ENCODE measurements at places on chromosomes 2 and 18. TPM values are rescaled to one million over a fixed set of nuclear protein-coding genes. Genes with fewer than 3 reads are reported as not detected.

DNA sequence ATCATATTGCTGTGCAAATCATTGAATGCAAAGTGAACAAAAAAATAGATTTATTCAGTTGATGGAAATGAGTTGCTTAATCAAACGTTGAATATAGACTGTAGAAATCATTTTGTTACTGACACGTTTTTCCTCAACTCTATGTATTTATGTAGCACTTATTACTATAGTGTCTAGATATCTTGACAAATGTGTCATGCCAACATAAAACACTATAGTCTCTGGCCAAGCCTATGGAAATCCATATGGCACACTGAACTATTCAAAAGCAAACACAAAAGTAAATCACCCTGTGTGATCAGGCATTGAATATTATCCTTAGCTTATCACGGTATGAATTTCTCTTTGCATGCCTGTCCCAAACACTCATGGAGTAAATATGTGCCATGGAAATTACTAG is 131.3 kb downstream of the ZNF804A start:
- H3K27me3 ChIP-seq = no peaks in the 10 kb centered on the region
- DNase-seq = no peak
- no peaks in the 10 kb centered on the region for H3K36me3 ChIP-seq
- no peak overlapping the region for H3K27ac ChIP-seq
- H3K4me3 ChIP-seq = no peak overlapping the region
- no peaks in the 10 kb centered on the region for H3K4me1 ChIP-seq

DNA sequence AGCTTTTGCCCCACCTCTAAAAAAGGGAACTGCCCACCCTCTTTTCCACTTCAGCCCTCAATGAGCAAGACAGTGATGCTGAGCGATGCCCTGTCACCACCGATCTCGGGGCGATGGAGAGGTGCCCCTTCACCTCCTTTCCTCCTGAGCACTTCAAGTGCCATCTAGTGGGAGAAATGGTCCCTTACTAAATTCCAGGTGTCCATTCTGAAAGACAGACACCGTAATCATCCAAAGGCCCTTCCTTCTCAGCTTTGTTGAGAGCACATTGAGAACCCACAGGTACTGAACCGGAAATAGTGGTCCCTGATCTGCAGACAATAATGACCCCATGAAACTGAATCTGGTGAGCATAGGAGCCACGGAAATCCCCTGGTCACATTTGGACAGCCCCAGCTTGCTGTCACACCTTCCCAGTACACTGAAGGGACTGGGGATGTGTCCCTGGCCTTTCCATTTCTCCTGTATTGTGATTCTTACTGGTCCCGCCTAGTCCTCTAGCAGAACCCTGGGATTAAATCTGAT is 38.5 kb downstream of the KCTD18 start:
- no peaks in the 10 kb centered on the region for H3K27me3 ChIP-seq
- H3K4me3 ChIP-seq = no peak overlapping the region
- H3K27ac ChIP-seq = no peak overlapping the region
- peaks cover 5% of the 10 kb centered on the region for H3K4me1 ChIP-seq
- peaks cover 78% of the 10 kb centered on the region for H3K36me3 ChIP-seq

DNA sequence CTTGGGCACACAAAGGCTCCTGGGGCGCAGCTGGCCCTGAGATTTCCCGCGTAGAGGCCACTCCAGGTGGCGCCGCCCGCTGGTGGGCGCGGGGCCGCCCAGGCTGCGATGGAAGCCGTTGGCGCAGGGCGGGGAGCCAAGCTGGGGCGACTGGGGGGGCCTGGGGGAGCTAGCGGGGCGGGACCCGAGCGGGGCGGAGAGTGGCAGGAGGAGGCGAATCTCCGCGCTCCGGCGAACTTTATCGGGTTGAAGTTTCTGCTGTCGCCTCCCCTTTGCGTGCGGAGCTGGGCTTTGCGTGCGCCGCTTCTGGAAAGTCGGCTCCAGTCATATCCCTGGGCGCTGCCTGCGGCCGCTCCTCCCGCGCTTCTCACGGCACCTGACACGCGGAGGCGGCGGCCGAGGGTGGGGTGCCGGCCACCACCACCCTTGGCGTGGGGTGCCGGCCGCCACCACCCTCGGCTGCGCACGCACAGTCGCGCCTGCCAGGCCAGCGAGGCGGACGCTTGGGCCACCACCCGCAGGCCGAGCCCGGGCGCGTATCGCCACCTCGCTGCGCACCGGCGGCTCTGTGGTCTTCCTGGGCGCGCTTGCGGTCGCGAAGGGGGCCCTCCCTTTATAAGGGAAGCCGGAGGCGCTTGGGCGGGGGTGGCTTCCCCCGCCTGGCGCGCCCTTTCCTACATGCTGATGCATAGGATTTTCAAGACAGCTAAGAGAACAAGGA is 919 bp upstream of the CYP1B1 start:
- no peaks in the 10 kb centered on the region for H3K36me3 ChIP-seq
- peaks cover 41% of the 10 kb centered on the region for H3K4me1 ChIP-seq
- H3K4me3 ChIP-seq = peak overlapping the region; percentile 76

GRCh38 chr2:40554665-40555294 is 102.9 kb upstream of the SLC8A1 start:
- no peak overlapping the region for H3K4me3 ChIP-seq
- no peaks in the 10 kb centered on the region for H3K36me3 ChIP-seq
- H3K27ac ChIP-seq = no peak overlapping the region
- no peaks in the 10 kb centered on the region for H3K27me3 ChIP-seq

- no peak for DNase-seq
- H3K27ac ChIP-seq = no peak overlapping the region
- no peak overlapping the region for H3K4me3 ChIP-seq
- H3K36me3 ChIP-seq = no peaks in the 10 kb centered on the region
- H3K4me1 ChIP-seq = peaks cover 5% of the 10 kb centered on the region
- H3K27me3 ChIP-seq = no peaks in the 10 kb centered on the region
Measured at GRCh38 chr2:11550901-11551568, 17.2 kb downstream of the GREB1 start.

- peak; percentile 39 for DNase-seq
- H3K27me3 ChIP-seq = peaks cover 10% of the 10 kb centered on the region
- H3K4me1 ChIP-seq = peaks cover 12% of the 10 kb centered on the region
- H3K27ac ChIP-seq = no peak overlapping the region
- no peaks in the 10 kb centered on the region for H3K36me3 ChIP-seq
- H3K4me3 ChIP-seq = no peak overlapping the region
Measured at GRCh38 chr2:236976266-236977062, 109.2 kb upstream of the COPS8 start.

DNA sequence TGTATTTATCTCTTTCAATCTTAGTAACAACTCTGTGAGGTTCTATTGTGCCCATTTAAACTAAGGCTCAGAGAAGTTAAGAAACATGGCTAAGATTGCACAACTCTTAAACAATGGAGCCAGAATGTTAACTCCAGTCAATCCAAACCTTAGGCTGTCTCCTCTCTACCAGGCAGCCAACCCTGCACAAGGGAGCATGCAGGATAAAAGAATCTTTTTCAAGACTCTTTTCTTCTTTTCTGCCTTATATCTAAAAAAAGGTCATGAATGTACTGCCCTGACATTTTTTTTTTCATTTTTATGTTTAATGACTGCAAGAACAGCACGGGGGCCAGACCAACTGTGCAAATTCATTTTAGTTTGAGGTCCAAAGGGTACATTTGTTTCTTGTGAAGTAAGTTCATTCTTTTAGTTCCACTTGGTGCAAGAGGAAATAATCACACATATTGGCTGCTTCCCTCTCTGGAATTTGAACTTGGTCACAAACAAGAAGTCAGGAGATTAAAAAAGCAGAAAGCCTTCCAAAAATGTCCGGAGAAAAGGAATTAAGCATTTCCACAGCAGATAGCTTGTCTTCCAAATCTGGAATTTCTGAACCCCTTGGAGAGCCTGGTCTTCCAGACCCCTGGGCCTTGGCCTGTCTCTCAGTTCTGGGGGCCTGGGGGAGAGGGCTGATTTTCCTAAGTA is 96.0 kb upstream of the RIOK3 start:
- H3K4me3 ChIP-seq = peak overlapping the region; percentile 20
- no peaks in the 10 kb centered on the region for H3K27me3 ChIP-seq
- no peak for DNase-seq
- H3K36me3 ChIP-seq = no peaks in the 10 kb centered on the region
- H3K27ac ChIP-seq = peak overlapping the region; percentile 64
- peaks cover 33% of the 10 kb centered on the region for H3K4me1 ChIP-seq

DNA sequence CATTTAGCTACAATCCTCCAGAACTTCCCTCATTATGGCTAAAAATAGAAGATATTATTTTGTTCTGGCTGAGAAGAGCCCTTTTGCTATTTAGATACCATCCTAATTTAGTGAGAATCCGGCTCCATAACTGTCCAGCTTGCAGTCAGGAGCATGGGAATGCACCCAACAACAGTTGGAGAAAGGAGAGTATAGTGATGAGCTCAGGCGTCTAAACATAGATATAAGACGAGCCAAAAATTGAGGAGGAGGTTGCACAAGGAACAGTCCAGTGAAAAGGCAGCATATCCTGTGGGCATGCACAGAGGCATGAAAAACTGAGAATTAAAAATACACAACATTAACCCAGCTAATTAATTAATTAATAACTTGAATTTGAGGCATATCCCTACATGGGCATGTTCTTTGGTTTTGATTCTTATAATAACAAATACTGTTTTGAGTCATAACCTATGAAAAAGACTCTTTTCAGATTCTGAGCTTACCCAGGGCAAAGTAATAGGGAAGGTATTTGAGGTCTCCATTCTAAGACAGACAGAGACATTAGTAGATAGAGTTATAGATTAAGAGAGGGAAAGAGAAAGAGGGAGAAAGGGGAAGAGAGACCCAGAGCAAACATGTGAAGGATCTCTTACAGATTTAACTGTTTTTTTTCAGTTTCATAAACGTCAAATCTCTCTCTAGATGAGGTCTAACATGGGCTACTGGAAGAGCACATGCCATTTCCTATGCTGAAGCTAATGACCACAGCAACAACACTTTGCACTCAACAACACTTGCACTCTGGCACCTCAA is 311.2 kb downstream of the OSR1 start:
- H3K36me3 ChIP-seq = no peaks in the 10 kb centered on the region
- no peaks in the 10 kb centered on the region for H3K4me1 ChIP-seq
- H3K27me3 ChIP-seq = no peaks in the 10 kb centered on the region
- no peak for DNase-seq

GRCh38 chr2:218478544-218478943 is 59.6 kb downstream of the VIL1 start:
- no peak for DNase-seq
- no peak overlapping the region for H3K4me3 ChIP-seq
- H3K36me3 ChIP-seq = peaks cover 58% of the 10 kb centered on the region
- no peaks in the 10 kb centered on the region for H3K27me3 ChIP-seq

GRCh38 chr2:26503231-26503880 is 25.4 kb upstream of the OTOF start:
- no peak for DNase-seq
- peak overlapping the region; percentile 43 for H3K4me3 ChIP-seq
- H3K27me3 ChIP-seq = peaks cover 25% of the 10 kb centered on the region
- no peak overlapping the region for H3K27ac ChIP-seq
- H3K4me1 ChIP-seq = peaks cover 12% of the 10 kb centered on the region
- no peaks in the 10 kb centered on the region for H3K36me3 ChIP-seq

DNA sequence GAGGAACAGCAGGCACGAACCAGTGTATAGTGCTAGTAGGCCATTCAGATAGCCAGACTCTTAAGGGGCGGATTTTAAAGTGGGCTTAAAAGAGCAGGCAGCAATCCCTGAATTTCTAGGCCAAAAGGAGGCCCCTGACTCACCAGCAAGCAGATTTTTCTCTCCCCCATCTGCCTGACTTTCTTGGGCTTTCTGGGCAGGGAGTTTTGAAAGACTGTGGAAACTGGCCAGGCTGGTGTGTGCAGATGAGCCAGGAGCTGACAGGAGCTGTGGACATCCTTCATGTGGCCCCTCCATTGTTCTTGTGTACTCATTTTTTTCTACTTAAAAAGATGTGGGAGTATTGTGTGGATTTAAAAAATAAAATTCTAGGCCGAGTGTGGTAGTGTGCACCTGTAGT is 59.0 kb downstream of the GLI2 start:
- no peak overlapping the region for H3K27ac ChIP-seq
- DNase-seq = no peak
- no peak overlapping the region for H3K4me3 ChIP-seq
- peaks cover 33% of the 10 kb centered on the region for H3K4me1 ChIP-seq

GRCh38 chr18:23540867-23541266 is 37.6 kb downstream of the RMC1 start:
- DNase-seq = no peak
- no peak overlapping the region for H3K4me3 ChIP-seq
- H3K27ac ChIP-seq = no peak overlapping the region

GRCh38 chr2:68188831-68189230 is 31.1 kb downstream of the PNO1 start:
- no peak for DNase-seq
- no peak overlapping the region for H3K4me3 ChIP-seq
- peaks cover 35% of the 10 kb centered on the region for H3K4me1 ChIP-seq
- H3K27me3 ChIP-seq = no peaks in the 10 kb centered on the region
- no peak overlapping the region for H3K27ac ChIP-seq
- H3K36me3 ChIP-seq = peaks cover 10% of the 10 kb centered on the region

GRCh38 chr2:99933894-99934650 is 208.3 kb downstream of the AFF3 start:
- DNase-seq = no peak
- no peaks in the 10 kb centered on the region for H3K27me3 ChIP-seq
- no peak overlapping the region for H3K27ac ChIP-seq
- no peaks in the 10 kb centered on the region for H3K36me3 ChIP-seq

DNA sequence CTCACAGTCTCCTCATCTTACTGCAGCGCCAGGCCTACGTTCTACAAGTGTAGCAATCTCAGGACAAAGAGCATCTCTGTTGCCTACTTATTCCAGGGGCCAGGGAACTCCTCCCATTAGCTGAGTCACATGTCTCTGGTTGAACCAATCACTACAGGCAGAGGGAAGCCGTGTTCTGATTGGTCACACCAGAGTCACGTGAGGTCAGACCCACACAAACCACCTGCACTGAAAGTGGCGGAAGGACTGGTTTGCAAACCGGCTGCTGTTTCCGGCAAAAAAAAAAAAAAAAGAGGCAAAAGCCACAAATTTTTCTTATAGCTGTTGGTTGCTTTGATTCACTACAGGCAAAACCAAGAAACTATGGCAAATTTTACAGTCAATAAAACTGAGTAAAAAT is 21.9 kb upstream of the USP14 start:
- H3K4me3 ChIP-seq = no peak overlapping the region
- H3K27ac ChIP-seq = no peak overlapping the region
- no peaks in the 10 kb centered on the region for H3K36me3 ChIP-seq
- DNase-seq = no peak
- H3K27me3 ChIP-seq = no peaks in the 10 kb centered on the region

DNA sequence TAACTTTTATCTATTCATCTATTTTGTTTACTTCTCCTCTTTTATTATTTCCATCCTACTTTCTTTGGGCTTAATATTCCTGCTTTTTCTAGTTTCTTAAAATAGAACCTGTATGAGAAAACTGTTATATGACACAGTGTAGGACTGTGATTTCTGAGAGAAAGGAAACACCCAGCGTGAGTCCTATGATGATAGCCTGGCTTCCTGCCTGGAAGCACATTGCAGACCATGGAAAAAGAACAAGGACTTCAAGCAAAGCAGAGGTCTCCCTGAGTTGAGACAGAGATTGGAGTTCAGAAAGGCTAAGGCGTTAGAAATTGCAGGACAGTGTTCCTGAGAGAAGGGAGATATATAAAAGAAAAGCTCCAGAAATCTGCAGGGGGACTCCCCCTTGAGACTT is 7.8 kb downstream of the RBM44 start:
- H3K36me3 ChIP-seq = no peaks in the 10 kb centered on the region
- no peak overlapping the region for H3K4me3 ChIP-seq
- no peak overlapping the region for H3K27ac ChIP-seq
- H3K4me1 ChIP-seq = no peaks in the 10 kb centered on the region

CYP27A1 gene
- 22.3 TPM for total RNA-seq

SLC11A1 gene
- 16.1 TPM for total RNA-seq

SERPINB11 gene
- not detected for total RNA-seq

CDH2 gene
- 0.47 TPM for total RNA-seq

SH3RF3 gene
- total RNA-seq = 5.5 TPM

MC5R gene
- not detected for total RNA-seq
